ENCODE measurements at places on chromosomes 2 and 18.

- no peak for DNase-seq
Measured at GRCh38 chr2:198471291-198471690, 666.9 kb downstream of the PLCL1 start.

DNA sequence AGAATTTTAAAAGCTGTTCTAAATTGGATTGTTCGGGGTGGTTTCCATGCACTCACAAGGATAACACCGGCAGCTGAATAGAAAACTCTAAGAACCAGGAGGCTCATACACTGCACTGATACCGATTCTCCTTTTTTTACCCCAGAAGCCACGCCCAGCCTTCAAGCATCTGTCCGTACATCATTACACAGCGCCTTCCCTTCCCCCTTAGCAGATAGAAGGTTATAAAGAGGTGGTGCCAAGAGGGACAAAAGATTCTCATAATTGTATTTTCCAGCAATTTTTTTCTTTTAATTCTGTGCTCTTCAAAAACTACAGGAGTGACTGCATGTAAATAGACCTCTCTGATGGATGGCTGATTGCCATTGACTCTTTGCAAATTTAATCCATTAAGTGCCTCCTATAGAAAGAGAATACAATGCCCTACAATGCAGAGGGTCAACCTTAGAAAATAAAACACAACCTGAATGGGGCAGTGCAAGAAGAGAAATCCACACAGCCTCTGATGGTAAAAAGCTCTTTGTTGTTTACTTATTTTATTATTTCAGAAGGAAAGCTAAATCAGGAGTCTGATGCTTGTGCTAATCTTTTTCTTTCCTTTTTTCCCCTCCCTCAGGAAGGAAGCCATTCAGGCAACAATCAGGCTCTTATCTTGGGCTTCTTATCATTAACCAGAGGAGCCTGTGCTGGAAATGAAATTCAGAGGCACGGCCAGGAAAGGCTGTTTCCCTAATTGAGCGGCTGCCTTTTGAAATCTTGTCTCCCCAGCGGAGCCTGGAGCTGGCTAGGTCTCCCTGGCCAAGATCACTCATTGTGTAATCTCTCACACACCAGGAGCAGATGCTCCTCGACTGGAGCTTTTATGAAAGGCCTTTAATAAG lies 198.9 kb upstream of the NABP1 start:
- DNase-seq: no peak

DNA sequence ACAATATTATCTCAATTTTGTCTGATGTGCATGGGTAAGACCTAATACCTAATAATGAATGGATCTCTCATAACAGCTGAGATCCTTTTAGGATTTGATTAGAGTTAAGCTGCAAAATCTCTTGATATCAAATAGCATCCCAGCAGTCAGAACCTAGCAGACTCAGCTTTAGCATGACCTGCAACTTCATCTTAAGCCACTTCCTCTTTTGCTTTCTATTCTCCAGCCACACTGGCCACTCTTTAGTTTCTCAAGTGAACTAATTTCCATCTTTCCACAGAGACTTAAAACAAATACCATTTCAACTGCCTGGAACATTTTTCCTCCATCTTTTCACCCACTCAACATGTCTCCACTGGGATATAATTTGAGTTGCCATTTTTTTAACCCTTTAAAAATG lies 1251.6 kb upstream of the ZEB2 start:
- DNase-seq: no peak

GRCh38 chr2:16978301-16978700 lies 312.7 kb upstream of the CYRIA start:
- no peak for DNase-seq

DNA sequence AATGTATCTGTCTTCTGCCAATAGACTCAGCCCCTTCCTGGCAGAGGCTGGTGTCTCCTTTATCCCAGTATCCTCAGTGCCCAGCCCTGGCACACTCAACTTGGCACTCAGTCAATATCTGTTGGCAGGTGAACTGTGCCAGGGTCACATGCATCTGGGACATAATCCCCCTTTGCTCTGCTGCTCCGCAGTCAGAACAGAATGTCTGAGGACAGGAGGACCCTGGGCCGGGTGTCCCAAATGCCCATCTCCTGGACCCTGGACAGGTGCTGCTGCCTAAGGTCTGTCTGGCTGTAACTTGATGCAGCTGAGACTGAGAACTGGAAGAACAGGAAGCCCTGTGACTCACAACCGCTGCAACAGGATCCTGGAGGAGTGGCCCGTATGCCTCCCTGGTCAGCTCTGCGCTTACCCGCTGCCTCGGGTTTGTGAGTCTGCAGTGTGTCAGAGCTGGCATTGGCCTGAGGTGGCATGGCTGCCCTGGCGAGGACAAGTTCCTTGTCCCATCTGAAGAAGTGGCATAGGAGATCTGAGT lies 11.4 kb downstream of the HK2 start:
- no peak for DNase-seq

DNA sequence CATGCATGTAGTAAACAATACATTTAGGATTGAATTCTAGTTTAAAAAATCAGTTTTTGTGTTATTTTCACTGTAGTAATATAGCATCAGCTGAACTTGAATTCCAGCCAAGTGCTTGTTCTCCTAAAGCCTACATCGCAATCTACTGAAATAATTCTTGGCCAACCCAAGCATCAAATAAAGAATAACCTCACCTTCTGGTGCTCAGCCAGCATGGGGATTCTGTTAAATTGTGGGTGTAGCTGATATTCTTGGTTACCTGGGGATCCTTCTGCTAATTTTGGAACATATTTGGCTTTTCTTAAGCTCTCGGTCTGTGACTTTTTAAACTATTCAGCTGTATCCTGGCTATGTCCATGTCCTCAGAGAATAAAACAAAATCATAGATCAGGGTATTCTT lies 248.8 kb downstream of the NRXN1 start:
- no peak for DNase-seq

Data from stimulated activated CD8-positive, alpha-beta memory T cell treated with anti-CD3 and anti-CD28 coated beads, Interleukin-15, amount 100 ng/mL, for 48 hours (primary cell).